ENCODE measurements at places on chromosomes 13 and 19.

DNA sequence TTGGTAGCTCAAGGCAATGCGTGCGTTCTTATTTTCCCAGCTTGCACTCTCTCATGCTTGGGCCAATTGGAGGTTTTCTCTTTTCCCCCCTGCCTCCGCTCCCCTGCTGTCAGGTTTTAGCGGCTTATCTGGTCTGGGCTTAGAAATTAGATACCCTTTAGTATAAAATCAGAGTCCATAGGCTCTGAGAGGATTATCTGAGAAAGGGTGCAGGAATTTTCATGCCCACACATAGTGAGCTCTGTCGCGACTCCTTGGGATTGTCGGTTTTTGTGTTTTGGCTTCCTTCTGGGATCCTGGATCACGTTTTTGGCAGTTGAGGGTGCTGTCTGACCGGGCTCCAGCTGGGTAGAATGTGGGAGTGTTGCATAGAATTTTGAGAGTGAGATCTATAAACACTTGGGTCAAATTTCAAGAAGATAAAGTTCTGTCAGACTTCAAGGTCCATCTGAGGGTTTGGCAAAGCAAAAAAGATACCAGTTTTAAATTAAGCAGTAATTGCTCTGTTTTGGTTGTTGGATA is 12.4 kb downstream of the CHAF1A start:
- no peak for DNase-seq

- no peak for DNase-seq
Measured at GRCh38 chr13:70394031-70394548, 285.8 kb upstream of the KLHL1 start.

- no peak for DNase-seq
Measured at GRCh38 chr19:32924200-32924599, 47.6 kb downstream of the CEP89 start.

DNA sequence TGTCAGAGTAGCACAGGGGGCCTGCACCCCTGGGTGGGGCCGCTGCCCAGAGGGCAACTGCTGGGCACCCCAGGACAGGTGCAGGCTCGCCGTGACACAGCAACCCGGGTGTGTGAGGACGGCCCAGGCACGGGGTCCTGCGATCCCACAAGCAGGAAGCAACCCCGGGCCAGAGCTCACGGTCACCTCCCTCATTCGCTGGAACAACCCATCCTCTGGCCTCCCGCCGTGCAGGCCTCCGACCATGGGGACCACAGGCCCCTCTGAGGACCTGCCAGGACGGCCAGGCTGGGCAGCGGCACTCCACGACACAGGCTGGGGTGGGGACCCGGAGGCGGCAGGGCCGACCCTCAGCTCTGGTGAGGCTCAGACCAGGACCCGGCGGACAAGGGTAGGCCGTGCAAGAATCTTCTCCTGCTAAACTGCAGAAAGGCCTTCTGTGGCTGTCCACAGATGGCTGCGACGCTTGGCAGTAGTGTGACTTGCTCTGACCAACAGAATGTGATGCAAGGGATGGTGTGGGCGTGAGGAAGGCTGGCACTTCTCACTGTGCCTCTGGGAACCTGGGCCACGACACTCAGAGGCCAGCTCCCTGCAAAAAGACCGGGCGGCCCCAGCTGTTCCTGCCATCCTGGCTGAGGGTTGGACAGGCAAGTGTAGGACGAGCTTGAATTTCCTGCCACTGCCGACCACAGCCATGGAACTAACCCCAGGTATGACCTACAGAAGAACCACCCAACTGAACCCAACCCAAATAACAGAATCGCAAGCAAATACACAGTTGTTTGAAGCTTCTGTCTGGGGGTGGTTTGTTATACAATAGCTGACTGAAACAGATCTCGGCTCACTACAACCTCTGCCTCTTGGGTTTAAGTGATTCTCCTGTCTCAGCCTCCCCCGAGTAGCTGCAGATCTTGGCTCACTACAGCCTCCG is 26.5 kb downstream of the PIP5K1C start:
- DNase-seq: no peak

GRCh38 chr13:48494874-48495273 is 38.0 kb downstream of the RCBTB2 start:
- DNase-seq: no peak

DNA sequence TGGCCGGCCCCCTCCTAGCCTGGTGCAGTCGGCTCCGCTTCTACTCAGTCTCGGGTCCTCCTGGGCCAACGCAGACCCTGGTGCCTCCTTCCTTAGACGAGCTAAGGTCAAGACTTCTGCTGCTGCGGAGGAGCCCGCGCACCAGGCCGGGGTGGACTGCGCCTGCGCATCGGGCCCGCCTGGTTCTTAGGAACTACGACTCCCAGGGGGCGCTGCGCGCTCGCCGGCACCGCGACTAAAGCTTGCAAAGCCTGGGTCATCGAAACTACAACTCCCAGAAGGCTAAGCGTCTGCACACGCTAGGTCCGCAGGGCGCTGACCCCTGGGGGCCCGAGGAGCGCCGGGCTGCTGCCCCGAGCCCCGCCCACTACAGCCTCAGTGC is at the start of gene ZNF835:
Gene ZNF835 (minus strand): TSS at position 145 of the 382 bp plus-strand sequence. CDS start 6,559 bp downstream, outside the sequence.
- peak; percentile 70 for DNase-seq

GRCh38 chr13:84208246-84208910 is 326.1 kb upstream of the SLITRK1 start:
- DNase-seq: no peak

- no peak for DNase-seq
Measured at GRCh38 chr13:105463011-105463501, 1072.4 kb downstream of the EFNB2 start.

DNA sequence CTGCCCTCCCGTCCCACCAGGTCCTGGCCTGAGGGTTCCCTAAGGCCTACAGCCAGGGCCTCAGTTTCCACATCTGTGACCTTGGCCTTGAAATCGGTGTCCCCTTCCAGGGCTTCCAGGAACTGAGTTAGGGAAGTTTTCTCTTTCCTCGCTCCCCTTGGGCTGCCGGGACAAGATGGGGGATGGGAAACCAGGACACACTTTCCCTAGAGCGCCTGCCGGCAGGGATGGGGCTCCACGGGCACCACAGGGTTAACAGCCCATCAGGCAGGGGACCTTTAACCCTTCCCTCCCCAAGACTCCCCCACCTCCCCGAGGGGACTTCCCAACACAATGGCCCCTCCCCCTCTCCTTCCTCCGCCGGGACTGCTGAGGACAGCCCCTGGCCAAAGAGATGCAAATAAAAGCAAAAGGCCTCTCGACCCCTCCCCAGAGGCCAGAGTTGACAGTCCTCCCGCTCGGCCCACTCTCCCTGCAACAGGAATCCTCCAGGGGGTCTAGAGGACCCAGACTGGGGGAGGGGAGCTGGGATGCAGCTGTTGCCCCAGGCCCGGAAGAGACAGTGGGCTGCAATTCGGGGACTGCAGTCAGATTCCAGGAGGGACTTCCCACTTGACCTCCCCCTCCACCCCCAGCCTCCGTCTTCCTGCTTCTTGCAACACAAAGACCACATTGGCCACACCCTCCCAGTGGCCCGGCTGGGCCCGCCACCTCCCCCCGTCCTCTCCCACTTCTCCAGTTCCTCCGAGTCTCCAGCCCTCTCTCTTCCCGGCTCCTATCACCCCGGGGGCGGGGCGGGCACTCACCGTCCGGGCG is 3.4 kb downstream of the BBC3 start:
- peak; percentile 73 for DNase-seq

DNA sequence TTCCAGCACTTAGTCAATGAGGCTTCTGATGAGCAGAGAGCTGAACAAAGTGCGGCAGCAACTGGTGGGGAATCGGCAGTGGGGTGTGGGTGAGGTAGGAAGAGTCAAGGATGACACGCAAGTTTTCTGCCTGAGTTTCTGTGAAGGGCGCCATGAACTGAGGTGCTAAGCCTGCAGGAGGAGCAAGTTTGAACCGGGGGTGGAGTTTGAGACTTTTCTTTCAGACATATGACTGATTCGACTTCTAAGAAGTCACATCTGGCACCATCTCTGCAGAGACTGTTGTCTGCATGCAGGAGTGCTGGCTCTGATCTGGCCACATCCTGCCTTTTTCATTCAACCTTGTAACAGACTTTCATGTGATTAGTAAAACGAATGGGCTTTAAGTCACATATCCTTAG is 14.8 kb upstream of the GPI start:
- peak; percentile 90 for DNase-seq

- no peak for DNase-seq
Measured at GRCh38 chr19:20080656-20081055, 2.9 kb downstream of the ZNF90 start.

DNA sequence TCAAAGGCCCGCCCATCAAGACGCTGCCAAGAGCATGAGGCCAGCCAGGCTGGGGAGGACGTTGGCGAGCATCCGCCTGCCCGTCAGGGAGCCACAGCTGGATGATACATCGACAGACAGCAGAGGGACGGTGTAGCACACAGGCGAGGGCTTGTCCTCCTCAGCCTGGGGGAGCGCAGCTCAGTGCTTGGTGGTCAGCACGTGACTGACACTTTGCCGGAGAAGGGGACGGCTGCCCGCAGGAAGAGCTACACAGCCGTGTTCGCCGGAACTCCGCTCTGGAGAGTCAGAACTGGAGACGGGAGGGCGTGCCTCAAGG is 34.1 kb downstream of the CSNK1G2 start:
- no peak for DNase-seq

- no peak for DNase-seq
Measured at GRCh38 chr13:46817095-46817494, 20.1 kb upstream of the ESD start.

GRCh38 chr13:77460195-77460594 is 75.3 kb upstream of the SCEL start:
- no peak for DNase-seq

DNA sequence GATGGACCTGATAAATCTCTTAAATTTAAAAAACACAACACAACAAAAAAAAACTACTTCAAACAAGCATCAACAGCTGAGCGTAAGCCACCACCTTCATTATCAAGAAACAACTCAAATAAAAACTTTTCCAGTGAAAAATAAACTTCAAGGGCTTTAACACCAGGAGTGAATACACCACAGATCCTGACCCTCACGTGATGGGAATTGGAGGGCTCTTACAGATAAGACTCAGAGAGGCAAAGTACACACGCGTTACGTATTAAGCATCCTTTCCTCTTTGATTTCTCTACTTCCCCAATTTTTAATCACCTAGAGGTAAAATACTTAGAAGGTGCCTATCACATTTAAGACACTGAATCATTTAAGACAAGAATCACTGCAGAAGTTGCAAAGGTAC is 573 bp upstream of the STARD13 start:
- DNase-seq: no peak

- DNase-seq: no peak
Measured at GRCh38 chr19:43638995-43639518, 593 bp downstream of the CADM4 start.

DNA sequence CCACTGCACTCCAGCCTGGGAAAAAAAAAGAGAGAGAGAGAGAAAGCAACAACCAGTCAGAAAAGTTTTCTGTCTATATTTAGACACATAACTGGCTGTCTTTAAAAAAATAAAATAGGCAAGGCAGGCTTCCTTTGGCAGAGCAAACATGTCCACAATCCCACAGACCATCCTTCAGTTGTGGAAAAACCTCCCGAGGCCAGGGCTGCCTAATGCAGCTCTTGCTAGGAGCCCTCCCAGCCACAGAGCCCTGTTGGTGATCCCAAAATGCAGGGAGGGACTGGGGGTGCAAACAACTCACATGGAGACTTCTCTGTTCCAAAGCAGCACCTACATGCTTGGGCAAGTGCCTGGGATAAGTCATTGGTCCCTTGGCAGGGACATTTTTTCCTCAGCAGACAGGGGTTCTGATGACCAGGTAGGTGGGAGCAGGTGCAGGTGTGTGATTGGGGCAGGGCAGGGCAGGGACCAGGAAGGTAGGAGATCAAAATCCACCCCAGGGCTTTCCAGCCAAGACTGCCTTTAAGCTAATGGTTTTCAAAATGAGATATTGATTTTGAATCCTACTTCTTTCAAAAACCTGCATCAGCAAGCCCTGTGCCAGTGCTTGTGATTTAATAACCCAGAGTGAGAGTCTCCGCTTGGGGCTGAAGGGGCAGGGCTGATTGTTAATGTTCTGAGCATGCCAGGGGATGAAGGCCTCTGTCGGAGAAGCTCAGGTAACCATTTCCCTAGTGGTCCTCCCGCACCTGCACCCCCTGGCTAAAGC is 178.5 kb downstream of the USP12 start:
- DNase-seq: no peak

GRCh38 chr19:33456076-33456844 is 65.3 kb downstream of the PEPD start:
- no peak for DNase-seq

All from activated CD4-positive, alpha-beta T cell treated with anti-CD3 and anti-CD28 coated beads, Interleukin-2, Interleukin-6, amounts not matched to agents 100 ng/mL and 50 ng/mL, durations not matched to agents 16 hours and 8 hours (primary cell).